GM12878 (cell line): ENCODE measurements at places on chromosomes 3 and 15. TPM values are rescaled to one million over a fixed set of nuclear protein-coding genes. Genes with fewer than 3 reads are reported as not detected.

The CYP1A1 gene
- total RNA-seq: not detected in 2 replicates

The GORASP1 gene
- 29.3 and 32.9 TPM in 2 replicates for total RNA-seq

The CALML4 gene
- 4.0 and 4.8 TPM in 2 replicates for total RNA-seq

The ACTC1 gene
- not detected in 2 replicates for total RNA-seq

The TPRG1 gene
- 2.4 and 3.7 TPM in 2 replicates for total RNA-seq

The FAN1 gene
- total RNA-seq: 11.2 and 12.2 TPM in 2 replicates

The KIF7 gene
- total RNA-seq: 0.16 and 0.36 TPM in 2 replicates

The CPNE9 gene
- not detected in 2 replicates for total RNA-seq

The NIPA2 gene
- 107 and 108 TPM in 2 replicates for total RNA-seq

The LSG1 gene
- total RNA-seq: 29.8 and 30.0 TPM in 2 replicates

The SAMD7 gene
- not detected in 2 replicates for total RNA-seq

The MESP2 gene
- not detected in 2 replicates for total RNA-seq

The SUSD5 gene
- total RNA-seq: 0.05 TPM in 1 of 2 replicates, not detected in the other

The IQCH gene
- total RNA-seq: 0.41 and 0.96 TPM in 2 replicates

The ZNF710 gene
- 31.5 and 43.5 TPM in 2 replicates for total RNA-seq

The SORD gene
- 39.4 and 40.8 TPM in 2 replicates for total RNA-seq

The ERC2 gene
- total RNA-seq: 0.16 TPM in 1 of 2 replicates, not detected in the other

The SPATA16 gene
- not detected in 2 replicates for total RNA-seq

The DCBLD2 gene
- total RNA-seq: 5.1 and 5.8 TPM in 2 replicates

The ASB14 gene
- total RNA-seq: not detected in 2 replicates
